ENCODE measurements at places on chromosomes 2 and 18. TPM values are rescaled to one million over a fixed set of nuclear protein-coding genes. Genes with fewer than 3 reads are reported as not detected.

- no peaks in the 10 kb centered on the region for H3K27me3 ChIP-seq
- peaks cover 19% of the 10 kb centered on the region for H3K4me1 ChIP-seq
- no peak for DNase-seq
- H3K4me3 ChIP-seq = no peak overlapping the region
- H3K36me3 ChIP-seq = no peaks in the 10 kb centered on the region
Measured at GRCh38 chr2:204705243-204705932, 160.1 kb downstream of the PARD3B start.

Gene FSHR
- total RNA-seq = not detected

- no peak overlapping the region for H3K27ac ChIP-seq
- peak overlapping the region; percentile 58 for H3K4me3 ChIP-seq
- H3K4me1 ChIP-seq = peaks cover 17% of the 10 kb centered on the region
- no peak for DNase-seq
- H3K27me3 ChIP-seq = peaks cover 94% of the 10 kb centered on the region
- no peaks in the 10 kb centered on the region for H3K36me3 ChIP-seq
Measured at GRCh38 chr18:5197461-5197860, 404 bp upstream of the AKAIN1 start.

GRCh38 chr2:178523596-178524134 lies 43.4 kb downstream of the PLEKHA3 start:
- H3K36me3 ChIP-seq = peaks cover 14% of the 10 kb centered on the region
- no peaks in the 10 kb centered on the region for H3K27me3 ChIP-seq

Gene CSRNP3
- total RNA-seq = 28.4 TPM

Gene QPCT
- not detected for total RNA-seq

Gene MOCOS
- total RNA-seq = 2.6 TPM

- H3K36me3 ChIP-seq = no peaks in the 10 kb centered on the region
- H3K27ac ChIP-seq = no peak overlapping the region
- DNase-seq = no peak
- H3K4me3 ChIP-seq = no peak overlapping the region
- no peaks in the 10 kb centered on the region for H3K4me1 ChIP-seq
Measured at GRCh38 chr2:22347306-22347705, 1037.7 kb upstream of the KLHL29 start.

- no peak overlapping the region for H3K27ac ChIP-seq
- no peaks in the 10 kb centered on the region for H3K27me3 ChIP-seq
- H3K4me3 ChIP-seq = no peak overlapping the region
- no peaks in the 10 kb centered on the region for H3K36me3 ChIP-seq
- no peaks in the 10 kb centered on the region for H3K4me1 ChIP-seq
Measured at GRCh38 chr2:143121079-143121478, 8.1 kb upstream of the ARHGAP15 start.

GRCh38 chr18:49565612-49566011 lies 3.8 kb downstream of the LIPG start:
- H3K4me3 ChIP-seq = peak overlapping the region; percentile 68
- no peak overlapping the region for H3K27ac ChIP-seq
- peaks cover 16% of the 10 kb centered on the region for H3K27me3 ChIP-seq
- H3K4me1 ChIP-seq = peaks cover 60% of the 10 kb centered on the region
- H3K36me3 ChIP-seq = peaks cover 14% of the 10 kb centered on the region
- DNase-seq = no peak

Gene HAAO
- total RNA-seq = 3.5 TPM

DNA sequence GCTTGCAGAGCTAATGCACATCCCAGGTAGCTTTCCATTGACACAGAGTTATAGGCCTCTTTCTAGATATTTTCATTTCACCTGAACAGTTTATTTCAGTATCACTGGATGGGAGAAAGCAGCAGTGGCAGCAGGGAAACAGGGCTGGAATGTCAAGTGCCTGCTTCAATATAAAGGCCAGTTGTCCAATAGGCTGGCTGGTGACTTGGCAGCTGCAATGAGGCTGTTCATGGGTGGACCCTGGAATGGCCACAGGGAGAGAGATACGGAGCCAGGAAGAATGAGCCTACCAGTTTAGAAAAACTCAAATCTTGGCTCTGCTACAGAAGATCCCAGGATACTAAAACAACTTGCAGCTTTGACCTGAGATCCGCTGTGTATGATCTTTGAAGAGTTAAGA lies 185.0 kb downstream of the BCL11A start:
- H3K4me1 ChIP-seq = peaks cover 28% of the 10 kb centered on the region
- H3K27me3 ChIP-seq = no peaks in the 10 kb centered on the region
- no peak overlapping the region for H3K27ac ChIP-seq
- no peak overlapping the region for H3K4me3 ChIP-seq

DNA sequence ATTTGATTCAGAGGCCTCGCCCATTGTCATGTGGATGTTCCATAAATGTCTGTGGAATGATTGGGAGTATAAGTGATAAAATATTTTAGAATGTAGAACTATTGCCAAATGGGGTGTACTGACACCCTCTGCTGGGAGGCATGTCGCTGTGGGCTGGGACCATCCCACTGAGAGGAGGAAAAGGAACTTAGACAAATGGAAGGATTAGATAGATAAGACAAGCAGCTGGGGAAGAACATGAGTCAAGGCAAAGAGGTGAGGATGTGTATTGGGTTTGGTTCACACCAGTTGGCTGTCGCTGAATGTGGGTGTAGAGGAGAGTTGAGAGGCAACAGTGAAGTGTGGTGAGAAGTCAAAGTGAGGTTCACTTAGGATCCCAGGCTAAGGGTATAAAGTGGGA lies 4.0 kb downstream of the C2orf74 start:
- H3K27ac ChIP-seq = no peak overlapping the region
- H3K4me1 ChIP-seq = no peaks in the 10 kb centered on the region
- DNase-seq = no peak
- no peaks in the 10 kb centered on the region for H3K27me3 ChIP-seq
- no peak overlapping the region for H3K4me3 ChIP-seq

- peaks cover 17% of the 10 kb centered on the region for H3K36me3 ChIP-seq
- no peak for DNase-seq
- no peaks in the 10 kb centered on the region for H3K4me1 ChIP-seq
- H3K4me3 ChIP-seq = no peak overlapping the region
Measured at GRCh38 chr18:730692-731091, 18.3 kb upstream of the ENOSF1 start.

GRCh38 chr18:65788373-65788772 lies 37.6 kb downstream of the CDH7 start:
- H3K27me3 ChIP-seq = no peaks in the 10 kb centered on the region
- no peak overlapping the region for H3K27ac ChIP-seq
- no peak for DNase-seq
- no peak overlapping the region for H3K4me3 ChIP-seq

Gene CFAP65
- 0.93 TPM for total RNA-seq

Gene C2orf92
- total RNA-seq = 10.3 TPM

Gene GKN2
- not detected for total RNA-seq

DNA sequence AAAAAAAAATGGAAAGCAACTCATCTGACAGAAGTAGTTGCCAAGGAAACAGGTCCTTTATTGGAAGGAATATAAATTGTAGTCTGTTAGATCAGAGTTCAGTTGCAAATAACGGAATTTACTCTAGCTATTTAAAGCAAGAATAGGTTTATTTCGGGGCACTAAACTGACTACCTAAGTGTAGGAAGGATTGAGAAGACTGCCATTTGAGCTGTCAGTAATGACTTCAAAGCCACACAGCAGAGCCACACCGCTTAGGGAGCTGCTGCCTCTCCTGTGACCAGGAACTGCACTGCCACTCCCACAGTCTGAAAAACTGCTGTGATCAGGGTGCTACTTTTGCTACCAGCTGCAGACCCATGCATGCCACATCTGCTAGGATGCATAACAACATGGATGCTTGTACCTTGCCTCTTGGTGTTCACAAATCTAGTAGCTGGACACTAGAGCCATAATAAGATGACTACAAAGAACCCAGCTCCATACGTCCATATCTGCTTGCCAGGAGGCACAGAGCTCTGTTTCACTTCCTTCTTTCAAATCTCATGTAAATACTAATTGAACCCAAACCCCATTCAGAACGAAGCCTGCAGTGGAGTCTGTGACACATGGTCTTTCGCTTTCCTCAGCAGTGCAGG lies 2.2 kb downstream of the DSG2 start:
- no peak overlapping the region for H3K27ac ChIP-seq
- H3K36me3 ChIP-seq = no peaks in the 10 kb centered on the region
- peak overlapping the region; percentile 71 for H3K4me3 ChIP-seq
- peaks cover 36% of the 10 kb centered on the region for H3K27me3 ChIP-seq
- DNase-seq = no peak

DNA sequence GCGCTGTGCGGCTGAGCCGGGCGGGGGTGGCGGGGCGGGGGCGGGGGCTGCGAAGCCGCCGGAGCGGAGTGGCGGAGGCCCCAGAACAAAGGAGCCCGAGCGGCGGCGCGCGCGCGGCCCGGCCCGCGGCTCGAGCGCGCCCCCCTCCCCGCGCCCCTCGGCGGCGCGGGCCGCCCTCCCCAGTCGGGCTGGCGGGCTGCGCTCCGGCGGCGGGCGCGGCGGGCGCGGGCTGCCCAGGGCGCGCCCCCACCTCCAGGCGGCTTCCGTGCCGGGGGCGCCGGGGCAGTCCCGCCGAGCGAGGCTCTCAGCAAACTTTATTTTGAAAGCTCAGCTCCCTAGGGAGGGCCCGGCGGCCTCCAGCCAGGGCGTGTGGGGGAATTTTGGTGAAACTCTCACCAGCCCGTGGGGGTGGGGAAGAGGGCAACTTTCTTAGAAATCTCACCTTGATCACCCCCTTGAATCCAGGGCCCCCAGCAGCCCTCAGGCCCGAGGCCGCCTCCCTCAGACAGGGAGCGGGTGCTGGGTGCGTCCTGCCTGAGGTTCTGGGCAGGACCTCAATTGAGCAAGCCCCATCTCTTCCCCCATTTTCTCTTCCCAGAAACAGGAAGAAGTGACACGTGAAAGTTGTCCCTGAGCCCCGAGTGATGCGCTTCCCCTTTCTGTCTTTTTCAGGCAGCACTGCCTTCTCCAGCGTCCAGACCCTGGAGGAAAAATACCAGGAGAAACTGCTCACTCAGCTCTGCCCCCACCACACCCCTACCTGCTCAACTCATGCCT lies 786 bp downstream of the TET3 start:
- DNase-seq = peak; percentile 25
- H3K4me3 ChIP-seq = peak overlapping the region; percentile 80
- H3K27me3 ChIP-seq = peaks cover 34% of the 10 kb centered on the region
- H3K4me1 ChIP-seq = peaks cover 71% of the 10 kb centered on the region
- peak overlapping the region; percentile 85 for H3K27ac ChIP-seq

Gene SERPINB4
- not detected for total RNA-seq

GRCh38 chr2:9439536-9439935 lies 16.1 kb downstream of the CPSF3 start:
- H3K36me3 ChIP-seq = peaks cover 21% of the 10 kb centered on the region
- no peak overlapping the region for H3K27ac ChIP-seq
- no peaks in the 10 kb centered on the region for H3K27me3 ChIP-seq

GRCh38 chr2:144032566-144032965 lies 487.4 kb downstream of the ZEB2 start:
- no peaks in the 10 kb centered on the region for H3K4me1 ChIP-seq
- no peak overlapping the region for H3K4me3 ChIP-seq
- no peaks in the 10 kb centered on the region for H3K27me3 ChIP-seq
- no peak for DNase-seq

GRCh38 chr2:238969857-238970256 lies 122.0 kb downstream of the TWIST2 start:
- H3K4me3 ChIP-seq = no peak overlapping the region
- no peak overlapping the region for H3K27ac ChIP-seq
- peaks cover 21% of the 10 kb centered on the region for H3K4me1 ChIP-seq
- no peaks in the 10 kb centered on the region for H3K27me3 ChIP-seq

Gene CENPA
- total RNA-seq = 34.5 TPM

GRCh38 chr2:9222239-9222892 lies 15.8 kb downstream of the ASAP2 start:
- peaks cover 18% of the 10 kb centered on the region for H3K36me3 ChIP-seq
- no peak overlapping the region for H3K27ac ChIP-seq
- H3K4me3 ChIP-seq = no peak overlapping the region
- DNase-seq = no peak
- H3K4me1 ChIP-seq = peaks cover 37% of the 10 kb centered on the region

DNA sequence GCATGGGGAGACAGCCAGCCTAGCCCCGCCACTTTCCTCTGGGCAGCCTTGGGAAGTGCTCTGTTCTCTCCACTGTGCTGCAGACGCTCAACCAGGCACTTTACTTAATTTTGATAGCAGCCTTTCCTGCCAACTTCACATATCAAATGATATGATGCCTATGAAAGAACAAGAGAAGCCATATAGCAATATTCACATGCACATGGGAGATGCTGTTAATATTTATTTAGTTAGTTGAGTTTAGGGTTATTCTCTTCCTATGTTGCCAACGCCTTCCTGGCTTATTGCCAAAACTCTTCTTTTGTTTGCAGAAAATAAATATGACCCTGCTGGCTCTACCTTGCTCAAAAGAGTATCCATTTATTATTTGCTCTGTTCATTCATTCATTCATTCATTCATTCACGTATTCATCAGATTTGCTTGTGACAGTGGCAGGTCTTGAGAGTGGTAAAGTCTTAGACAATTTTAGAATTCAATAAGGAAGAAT lies 99.3 kb downstream of the GATA6 start:
- peaks cover 27% of the 10 kb centered on the region for H3K27me3 ChIP-seq
- no peaks in the 10 kb centered on the region for H3K36me3 ChIP-seq
- H3K4me3 ChIP-seq = no peak overlapping the region
- no peak overlapping the region for H3K27ac ChIP-seq

GRCh38 chr2:101823347-101823791 lies 125.9 kb downstream of the MAP4K4 start:
- DNase-seq = peak; percentile 29
- H3K4me3 ChIP-seq = no peak overlapping the region
- H3K27ac ChIP-seq = no peak overlapping the region
- H3K36me3 ChIP-seq = no peaks in the 10 kb centered on the region
- no peaks in the 10 kb centered on the region for H3K27me3 ChIP-seq

GRCh38 chr2:4898706-4899105 lies 793.5 kb upstream of the SOX11 start:
- H3K4me1 ChIP-seq = peaks cover 23% of the 10 kb centered on the region
- H3K36me3 ChIP-seq = no peaks in the 10 kb centered on the region
- H3K27ac ChIP-seq = no peak overlapping the region
- no peak for DNase-seq
- H3K4me3 ChIP-seq = no peak overlapping the region
